Activated T-helper 17 cell treated with anti-CD3 and anti-CD28 coated beads, Interleukin-2, amount 50 U/mL, for 72 hours (primary cell): ENCODE measurements at places on chromosomes 7 and 10.

- ATAC-seq, result no peak
Observed at GRCh38 chr10:53955091-53955490, 845.9 kb downstream of the PCDH15 start.

- ATAC-seq, result no peak
Observed at GRCh38 chr7:73520673-73521635, 1.1 kb downstream of the BAZ1B start.

GRCh38 chr10:22379059-22379458 is 33.8 kb downstream of the SPAG6 start:
- ATAC-seq, result peak; percentile 98

GRCh38 chr7:71186535-71187057 is 54.7 kb downstream of the GALNT17 start:
- ATAC-seq, result no peak

GRCh38 chr7:1012004-1012715 is 29.2 kb downstream of the CYP2W1 start:
- ATAC-seq, result peak; percentile 24

GRCh38 chr10:82124713-82125112 is 249.7 kb downstream of the NRG3 start:
- no peak for ATAC-seq

DNA sequence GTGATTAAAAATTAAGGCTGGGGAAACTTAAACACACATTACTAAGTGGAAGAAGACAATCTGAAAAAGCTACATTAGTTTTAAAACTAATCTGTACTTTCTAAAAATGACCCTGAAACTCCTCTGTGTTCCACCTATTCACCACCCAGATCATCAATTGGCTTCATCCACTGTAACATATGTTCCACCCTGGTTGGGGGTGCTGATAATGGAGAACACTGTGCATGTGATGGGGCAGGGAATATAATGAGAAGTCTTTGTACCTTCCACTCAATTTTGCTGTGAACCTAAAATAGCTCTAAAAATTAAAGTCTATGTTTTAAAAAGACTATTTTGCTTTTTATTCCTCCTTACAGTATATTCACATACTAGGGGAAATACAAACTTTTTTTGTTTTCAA is 132.7 kb downstream of the CNOT4 start:
- ATAC-seq, result no peak

GRCh38 chr7:156554488-156554887 is 86.1 kb upstream of the RNF32 start:
- ATAC-seq, result no peak

DNA sequence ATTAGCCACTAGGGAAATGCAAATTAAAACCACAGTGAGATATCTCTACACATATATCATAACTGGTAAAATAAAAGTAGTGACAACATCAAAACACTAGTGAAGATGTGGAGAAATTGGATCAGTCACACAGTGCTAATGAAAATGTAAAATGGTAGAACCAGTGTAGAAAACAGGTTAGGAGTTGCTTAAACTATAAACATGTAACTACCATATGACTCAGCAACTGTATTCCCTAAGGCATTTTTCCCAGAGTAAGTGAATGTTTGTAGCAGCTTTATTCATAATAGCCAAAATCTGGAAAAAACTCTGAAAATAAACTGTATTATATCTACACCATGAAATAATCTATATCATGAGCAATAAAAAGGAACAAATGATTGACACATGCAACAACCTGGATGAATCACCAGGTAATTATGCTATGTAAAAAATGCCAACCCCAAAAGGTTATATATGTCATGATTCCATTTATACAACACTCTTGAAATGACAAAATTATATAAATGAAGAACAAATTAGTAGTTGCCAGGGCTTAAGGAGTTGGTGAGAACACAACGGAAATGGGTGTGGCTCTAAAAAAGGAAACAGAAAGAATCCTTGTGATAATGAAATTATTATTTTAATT is 22.8 kb downstream of the SLC25A40 start:
- peak; percentile 72 for ATAC-seq

GRCh38 chr10:101901340-101901739 is 57.7 kb upstream of the KCNIP2 start:
- no peak for ATAC-seq

GRCh38 chr7:123621707-123622106 is 20.1 kb downstream of the ASB15 start:
- ATAC-seq, result no peak

GRCh38 chr10:241451-241850 is 106.2 kb downstream of the ZMYND11 start:
- ATAC-seq, result no peak

- no peak for ATAC-seq
Observed at GRCh38 chr10:78963074-78964034, 105.4 kb upstream of the ZMIZ1 start.

- ATAC-seq, result no peak
Observed at GRCh38 chr10:18351421-18351820, 211.2 kb downstream of the CACNB2 start.

- no peak for ATAC-seq
Observed at GRCh38 chr10:29248158-29248557, 40.7 kb upstream of the LYZL1 start.

- no peak for ATAC-seq
Observed at GRCh38 chr7:118280319-118281012, 56.0 kb downstream of the ANKRD7 start.

GRCh38 chr7:116354546-116355423 is 144.4 kb downstream of the TES start:
- no peak for ATAC-seq

- no peak for ATAC-seq
Observed at GRCh38 chr7:69781412-69781846, 183.2 kb downstream of the AUTS2 start.

GRCh38 chr10:113226399-113226798 is 276.4 kb downstream of the TCF7L2 start:
- peak; percentile 73 for ATAC-seq

DNA sequence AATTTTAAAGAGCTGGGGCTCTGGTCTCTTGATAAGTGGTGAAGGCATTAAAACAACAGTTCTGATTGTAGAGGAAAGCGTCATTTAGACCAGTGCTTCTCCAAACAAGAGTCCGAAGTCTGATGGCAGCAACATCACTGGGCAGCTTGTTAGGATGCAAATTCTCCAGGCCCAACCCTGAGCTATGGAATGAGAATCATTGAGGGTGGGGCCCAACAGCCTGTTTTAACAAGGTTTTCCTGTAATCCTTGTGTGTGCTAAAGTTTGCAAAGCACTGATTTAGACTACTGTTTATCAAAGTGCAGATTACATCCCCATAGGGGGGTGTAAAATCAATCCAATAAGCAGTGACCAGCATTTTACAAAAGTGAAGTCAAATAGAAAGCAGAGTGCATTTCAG is 2.6 kb upstream of the ZNRF2 start:
- no peak for ATAC-seq

GRCh38 chr7:30330134-30331111 is 46.0 kb downstream of the ZNRF2 start:
- ATAC-seq, result peak; percentile 98

DNA sequence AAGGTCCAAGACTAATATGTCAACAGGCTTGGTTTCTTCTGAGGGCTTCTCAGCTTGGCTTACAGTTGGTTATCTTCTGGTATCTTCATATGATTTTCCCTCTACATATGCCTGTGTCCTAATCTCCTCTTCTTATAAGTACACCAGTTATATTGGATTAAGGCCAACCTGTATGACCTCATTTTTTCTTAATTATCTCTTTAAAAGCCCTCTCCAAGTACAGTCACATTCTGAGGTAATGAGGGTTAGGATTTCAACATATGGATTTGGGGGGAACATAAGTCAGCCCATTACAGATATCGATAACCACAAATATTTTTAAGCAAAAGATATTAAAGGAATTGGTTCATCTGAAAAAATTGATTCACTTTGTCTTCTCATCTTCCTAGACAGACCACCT is 49.2 kb downstream of the IQUB start:
- no peak for ATAC-seq

DNA sequence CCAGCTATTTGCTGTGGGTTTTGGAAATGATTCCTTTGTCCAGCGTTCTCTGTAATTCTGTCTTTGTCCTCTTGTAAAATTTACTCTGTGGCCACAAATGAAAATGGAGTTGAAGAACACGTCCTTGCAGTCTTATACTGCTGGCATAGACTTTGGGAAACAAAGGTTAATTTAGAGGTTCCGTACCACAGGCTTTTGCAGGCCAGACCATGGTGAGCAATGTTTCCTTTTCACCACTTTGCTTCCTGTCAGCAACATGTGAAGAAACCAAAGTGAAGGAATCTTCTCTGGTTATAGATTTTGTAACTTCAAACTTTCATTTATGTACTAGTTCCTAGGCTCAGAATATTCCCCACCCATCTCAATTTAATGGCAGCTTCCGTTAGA is 488.5 kb downstream of the MDFIC start:
- ATAC-seq, result no peak

- no peak for ATAC-seq
Observed at GRCh38 chr10:12645449-12645848, 296.1 kb downstream of the CAMK1D start.

DNA sequence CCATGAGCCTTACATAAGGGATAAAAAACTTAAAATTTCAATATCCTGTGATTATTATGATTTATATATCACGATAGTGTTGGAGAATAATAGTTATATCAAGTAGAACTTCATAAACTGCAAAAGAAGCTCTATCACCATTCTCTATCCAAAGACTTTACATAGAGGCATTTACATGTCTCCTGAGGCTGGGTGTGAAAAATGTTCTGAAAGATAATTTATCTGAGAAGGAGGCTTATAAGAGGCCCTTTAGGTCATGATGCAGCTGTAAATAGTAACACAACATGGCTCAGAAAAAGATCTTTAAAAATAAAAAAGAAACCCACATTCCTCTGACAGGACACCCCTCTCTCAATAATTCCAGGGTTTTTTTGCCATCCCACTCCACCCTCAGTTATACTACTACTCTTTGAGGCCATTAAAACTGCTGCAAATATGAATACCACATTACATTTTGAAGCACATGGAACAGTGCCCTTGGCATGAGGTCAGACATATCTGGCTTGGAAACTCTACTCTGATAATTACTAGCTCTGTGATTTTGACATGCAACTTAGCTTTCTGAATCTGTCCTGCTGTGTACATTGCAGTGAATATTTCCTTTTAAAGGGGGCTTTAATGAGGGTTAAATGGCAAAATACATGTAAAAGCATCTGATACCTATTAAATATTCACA is 55.5 kb downstream of the SLC16A12 start:
- no peak for ATAC-seq

DNA sequence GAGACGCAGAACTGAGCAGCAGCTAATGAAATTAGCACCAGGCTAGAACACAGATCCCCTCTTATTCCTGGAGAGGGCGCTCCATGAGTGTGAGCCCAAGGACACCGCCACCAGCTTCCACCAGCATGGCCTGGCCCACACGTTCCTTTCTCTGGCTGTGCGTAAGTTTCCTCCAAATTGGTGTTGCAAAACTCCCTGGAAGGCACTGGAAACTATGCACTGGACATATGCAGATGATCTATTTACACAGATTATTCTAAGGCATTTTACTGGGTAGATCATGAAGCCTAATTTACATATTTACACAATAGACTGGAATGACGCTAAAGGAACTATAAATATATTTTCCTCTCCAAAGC is 455.6 kb upstream of the FOXK1 start:
- no peak for ATAC-seq

DNA sequence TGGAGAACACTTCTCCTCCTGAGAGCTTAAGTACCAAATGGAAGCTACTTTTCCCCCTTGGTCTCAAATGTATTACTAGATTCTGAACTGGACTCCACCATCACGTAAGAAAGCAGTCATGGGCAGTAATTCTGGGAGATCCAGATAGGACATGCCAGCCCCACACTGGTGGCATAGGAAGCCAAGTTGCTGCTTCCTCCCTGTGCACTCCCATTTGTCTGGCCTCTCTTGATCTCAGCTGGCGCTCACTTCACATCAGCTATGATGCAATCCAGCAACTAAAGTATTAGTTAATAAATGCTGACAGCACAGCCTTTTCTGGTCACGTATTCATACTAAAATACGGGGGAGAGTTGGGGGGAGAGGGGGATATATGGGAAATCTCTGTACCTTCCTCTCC is 3.4 kb upstream of the IL6 start:
- no peak for ATAC-seq

DNA sequence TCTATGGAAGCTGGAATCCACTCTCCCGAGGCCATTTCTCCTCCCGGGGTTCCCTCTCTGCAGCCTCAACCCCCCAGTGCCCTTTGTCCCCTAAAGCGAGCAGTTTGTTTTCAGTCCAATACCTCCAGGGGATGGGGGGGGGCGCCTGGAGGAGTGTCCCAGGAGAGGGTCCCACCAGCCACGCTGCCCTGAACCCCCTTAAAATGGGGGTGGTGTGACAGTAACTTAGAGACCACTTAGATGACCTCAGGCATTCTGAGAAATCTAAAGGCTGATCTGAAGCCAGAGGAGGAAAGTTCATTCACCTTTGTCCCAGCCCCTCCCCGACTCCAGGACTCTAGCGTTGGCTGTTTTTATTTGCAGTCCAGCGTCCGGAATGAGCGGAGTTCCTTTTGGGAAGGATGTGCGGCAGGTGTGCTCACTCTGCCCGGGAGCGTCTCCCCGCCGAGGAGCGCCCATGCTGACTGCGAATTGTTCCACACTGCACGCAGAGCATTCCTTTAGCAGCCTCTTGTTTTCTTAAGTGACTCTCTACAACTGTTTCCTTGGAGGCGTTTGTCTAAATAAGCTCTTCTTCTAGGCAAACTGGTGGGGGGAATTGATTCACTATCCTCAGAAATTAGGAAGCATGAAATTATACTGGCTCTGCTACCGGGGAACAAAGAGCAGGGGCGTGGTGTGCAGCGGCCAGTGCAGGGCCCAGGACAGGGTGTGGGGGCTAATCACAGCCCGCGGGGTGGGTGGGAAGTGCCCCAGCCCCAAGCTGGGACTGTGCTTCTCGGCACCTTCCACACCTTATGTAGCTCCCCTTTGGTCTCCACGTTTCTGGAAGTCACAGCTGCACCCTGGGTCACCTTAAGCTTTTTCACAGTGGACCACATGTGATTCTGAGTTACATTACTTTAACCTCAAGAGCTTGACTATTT is 46.3 kb downstream of the SYPL1 start:
- ATAC-seq, result no peak

DNA sequence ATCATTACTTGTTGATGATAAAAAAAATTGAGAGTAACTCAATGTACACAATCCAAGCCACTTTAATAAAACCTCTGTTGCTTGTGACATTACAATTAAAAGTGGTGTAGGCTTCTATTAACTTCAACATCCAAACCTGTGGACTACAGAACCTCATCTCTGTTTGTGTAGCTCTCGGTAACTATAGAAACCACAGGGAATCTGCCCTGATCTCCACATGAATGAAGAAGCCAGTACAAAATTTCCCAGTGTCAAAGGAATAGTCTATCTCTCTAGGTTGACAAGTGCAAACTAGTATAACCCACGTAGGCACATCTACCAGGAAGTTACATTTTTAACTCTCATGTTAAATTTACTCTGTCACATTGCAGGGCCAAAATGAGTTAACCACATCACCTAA is 204.3 kb downstream of the CHCHD3 start:
- ATAC-seq, result no peak
